Renal pelvis (tissue), 12 donors: ENCODE measurements at places on chromosomes 7 and 10. TPM values are rescaled to one million over a fixed set of nuclear protein-coding genes. Genes with fewer than 3 reads are reported as not detected.

GRCh38 chr10:6743291-6743849 is 163.3 kb upstream of the PRKCQ start:
- no peak for DNase-seq

- no peak for DNase-seq
Observed at GRCh38 chr7:154568346-154568745, 434.6 kb downstream of the PAXIP1 start.

DNA sequence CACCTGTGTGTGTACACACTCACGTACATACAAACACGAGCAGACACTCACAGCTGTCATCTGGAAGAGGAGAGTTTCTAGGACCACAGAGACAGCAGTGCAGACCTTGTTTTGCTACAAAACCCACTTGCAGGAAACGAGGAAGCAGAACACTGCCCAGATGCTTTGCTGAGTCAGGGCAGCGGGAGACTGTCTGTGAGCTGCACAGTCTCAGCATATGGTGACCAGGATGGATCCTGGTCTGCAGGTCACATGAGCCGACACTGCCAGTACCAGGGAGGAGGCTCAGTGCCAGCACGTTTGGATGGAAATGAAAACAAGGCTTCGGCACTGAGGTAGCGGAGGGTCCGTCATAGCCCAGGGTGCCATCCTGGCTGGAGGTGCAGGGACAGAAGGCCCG is 117.6 kb upstream of the DPP6 start:
- DNase-seq = no peak

- no peak for DNase-seq
Observed at GRCh38 chr7:84923348-84923747, 263.5 kb downstream of the SEMA3D start.

DNA sequence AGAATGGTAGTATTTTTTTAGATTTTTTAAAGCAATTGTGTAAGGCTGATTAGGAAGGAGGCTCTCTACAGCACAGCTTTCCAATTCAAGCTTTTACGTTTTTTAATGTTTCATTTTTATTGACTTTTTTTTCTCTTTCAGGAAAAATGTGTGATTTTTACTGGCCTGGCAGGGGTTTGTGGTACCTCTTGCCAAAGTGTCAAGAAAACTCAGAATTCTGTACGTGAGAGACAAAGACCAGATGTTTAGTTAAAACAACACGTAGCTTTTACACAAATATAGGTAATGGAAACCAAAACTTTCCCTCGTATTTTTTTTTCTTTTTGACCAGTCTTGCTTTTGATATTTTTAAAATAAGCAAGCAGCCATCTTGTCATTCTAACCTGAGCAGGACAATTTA is 6.0 kb upstream of the NPVF start:
- DNase-seq = no peak

DNA sequence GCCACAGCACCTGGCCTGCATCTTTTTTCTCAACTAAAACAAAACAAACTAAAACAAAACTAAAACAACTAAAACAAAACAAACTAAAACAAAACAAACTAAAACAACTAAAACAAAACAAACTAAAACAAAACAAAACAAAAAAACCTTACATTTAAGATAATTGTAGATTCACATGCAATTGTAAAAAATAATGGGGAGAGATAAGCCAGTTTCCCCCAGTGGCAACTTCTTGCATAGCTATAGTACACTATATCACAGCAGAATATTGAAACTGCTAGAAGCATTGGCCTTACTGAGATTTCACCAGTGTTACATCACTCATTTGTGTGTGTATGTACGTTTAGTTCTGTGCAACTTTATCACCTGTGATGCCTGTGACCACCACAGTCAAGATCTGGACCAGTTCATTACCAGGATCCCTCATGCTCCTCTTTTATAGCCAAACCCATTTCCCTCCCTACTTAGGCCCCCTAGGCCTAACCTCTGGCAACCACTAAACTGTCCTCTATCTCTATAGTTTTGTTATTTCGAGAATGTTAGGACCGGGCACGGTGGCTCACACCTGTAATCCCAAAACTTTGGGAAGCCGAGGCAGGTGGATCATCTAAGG is 9.3 kb downstream of the FXYD4 start:
- DNase-seq = no peak

The PNLIPRP2 gene
- not detected for polyA plus RNA-seq

The IFIT1B gene
- polyA plus RNA-seq = not detected

The INMT gene
- 1.3 TPM for polyA plus RNA-seq

The NRG3 gene
- polyA plus RNA-seq = 15.5 TPM
